Fibroblast of the aortic adventitia (primary cell): ENCODE measurements at places on chromosomes 12 and 14. TPM values are rescaled to one million over a fixed set of nuclear protein-coding genes. Genes with fewer than 3 reads are reported as not detected.

DNA sequence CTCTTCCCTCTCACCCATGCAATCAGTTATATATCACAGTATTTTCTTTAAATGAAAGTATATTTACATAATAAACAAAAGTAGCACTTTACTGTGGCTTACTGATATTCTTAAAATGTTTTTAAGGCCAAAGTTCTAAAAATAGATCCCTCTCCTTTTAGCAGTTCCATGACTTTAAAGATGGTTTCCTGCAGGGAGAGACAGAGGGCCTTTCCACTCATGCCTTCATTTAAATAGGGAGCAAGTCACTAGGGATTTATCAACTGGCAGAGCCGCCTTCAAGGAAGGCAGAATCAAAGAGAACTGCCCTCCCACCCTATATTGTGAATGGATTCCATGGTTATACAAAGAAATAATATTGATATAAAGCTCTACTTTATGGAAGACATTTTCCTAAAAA is 55.5 kb downstream of the DUSP16 start:
- DNase-seq = no peak

GRCh38 chr14:63308723-63309317 is 9.9 kb downstream of the GPHB5 start:
- DNase-seq = peak; percentile 31

- no peak for DNase-seq
Observed at GRCh38 chr14:103535081-103535890, 6.3 kb downstream of the TRMT61A start.

DNA sequence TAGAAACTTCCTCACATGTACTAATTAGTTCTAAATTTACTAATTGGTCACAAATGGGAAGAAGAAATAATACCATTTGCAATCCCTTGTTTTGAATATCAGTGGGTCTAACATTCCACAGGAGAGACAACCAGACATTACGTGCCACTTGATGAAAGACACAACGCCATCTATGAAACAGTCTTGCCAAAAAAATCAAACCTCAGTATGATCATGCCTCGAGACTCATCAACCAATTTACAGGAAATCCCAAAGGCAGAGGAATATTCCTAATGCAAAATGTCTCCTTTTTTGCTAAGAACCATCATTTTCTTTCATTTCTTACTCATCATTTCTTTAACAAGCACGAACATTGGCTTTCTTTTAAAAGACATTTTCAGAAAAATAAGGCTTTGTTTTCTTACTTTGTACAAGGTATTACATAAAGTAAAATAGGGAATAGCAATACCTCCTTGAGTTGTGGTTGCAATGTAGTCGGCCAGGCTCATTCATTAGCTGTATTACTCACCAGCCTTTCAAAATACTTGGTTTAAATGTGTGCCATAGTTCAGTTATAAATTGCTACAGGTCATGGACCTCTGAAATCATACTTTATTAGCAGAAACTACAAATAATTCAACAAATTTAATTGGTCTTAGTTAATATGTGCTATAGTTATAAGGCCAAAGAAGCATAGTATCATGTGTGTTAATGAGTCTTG is 436.2 kb upstream of the FLRT2 start:
- peak; percentile 14 for DNase-seq

- DNase-seq = peak; percentile 76
Observed at GRCh38 chr12:124681779-124682391, 114.5 kb upstream of the NCOR2 start.

GRCh38 chr12:103279444-103279843 is 216.3 kb downstream of the C12orf42 start:
- DNase-seq = no peak

DNA sequence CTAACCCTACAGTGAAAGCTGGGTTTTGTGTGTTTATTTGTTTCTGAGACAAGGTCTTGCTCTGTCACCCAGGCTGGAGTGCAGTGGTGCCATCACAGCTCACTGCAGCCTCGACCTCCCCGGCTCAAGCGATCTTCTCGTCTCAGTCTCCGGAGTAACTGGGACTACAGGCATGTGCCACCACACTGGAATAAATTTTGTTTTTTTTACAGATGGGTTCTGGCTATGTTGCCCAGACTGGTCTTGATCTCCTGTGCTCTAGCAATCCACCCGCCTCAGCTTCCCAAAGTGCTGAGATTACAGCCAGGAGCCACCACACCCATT is 26.4 kb downstream of the TBX3 start:
- DNase-seq = no peak

DNA sequence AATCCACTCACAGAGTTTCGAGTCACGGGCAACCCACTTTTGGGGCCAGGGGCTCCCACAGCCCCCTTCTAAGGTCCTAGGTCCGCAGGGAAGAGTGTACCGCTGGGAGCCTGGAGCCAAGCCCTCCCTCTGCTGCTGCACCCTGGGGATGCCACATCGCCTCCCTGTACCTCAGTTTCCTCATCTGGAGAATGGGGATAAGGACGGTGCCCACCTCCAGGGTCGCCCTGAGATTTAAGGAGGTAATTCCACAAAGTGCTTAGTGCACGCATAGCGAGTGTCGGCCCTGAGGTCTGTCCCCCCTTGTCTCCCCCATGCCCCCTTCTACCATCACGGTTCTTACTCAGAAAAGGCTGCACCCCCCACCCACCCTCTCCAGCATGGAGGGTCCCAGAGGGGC is 35.5 kb downstream of the NCOR2 start:
- DNase-seq = no peak

DNA sequence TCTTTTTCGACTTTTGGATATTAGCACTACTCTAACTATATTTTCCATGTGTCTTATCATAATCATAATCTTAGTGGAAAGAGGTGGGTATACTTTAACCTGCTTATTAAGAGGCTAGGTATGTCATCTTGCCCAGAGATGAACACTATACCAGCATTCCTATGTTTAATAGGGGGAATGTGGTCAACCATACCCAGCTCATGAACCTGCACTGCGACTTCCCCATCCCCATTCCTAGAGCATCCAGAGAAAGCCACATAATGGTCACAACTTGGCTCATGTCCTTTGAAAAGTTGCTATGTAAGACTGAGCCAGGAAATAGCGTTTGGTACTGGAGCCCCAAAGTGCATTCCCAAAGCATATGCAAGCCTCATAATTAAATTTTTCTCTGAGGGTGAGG is 55.2 kb downstream of the TMCC3 start:
- DNase-seq = no peak

GRCh38 chr14:94460631-94461416 is 8.2 kb upstream of the SERPINA11 start:
- no peak for DNase-seq

DNA sequence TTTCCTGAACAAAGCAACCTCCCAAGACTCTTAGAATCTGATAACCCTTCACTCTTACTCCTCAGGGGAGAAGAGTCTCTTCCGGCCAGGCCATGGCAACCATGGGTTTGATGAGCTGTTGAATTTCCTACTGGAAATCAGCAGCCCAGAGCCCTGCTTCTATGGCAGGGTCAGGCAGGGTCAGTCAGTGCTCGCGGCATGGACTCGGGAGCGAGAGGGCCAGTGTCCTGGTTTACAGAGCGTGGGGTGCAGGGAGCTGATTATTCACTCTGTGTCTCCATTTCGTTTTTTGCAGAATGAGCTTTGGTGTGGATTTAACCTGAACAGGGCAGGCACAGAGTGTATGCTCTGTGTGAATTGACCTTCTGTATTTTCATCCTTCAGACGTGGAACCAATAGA is 340.6 kb upstream of the SFSWAP start:
- no peak for DNase-seq

DNA sequence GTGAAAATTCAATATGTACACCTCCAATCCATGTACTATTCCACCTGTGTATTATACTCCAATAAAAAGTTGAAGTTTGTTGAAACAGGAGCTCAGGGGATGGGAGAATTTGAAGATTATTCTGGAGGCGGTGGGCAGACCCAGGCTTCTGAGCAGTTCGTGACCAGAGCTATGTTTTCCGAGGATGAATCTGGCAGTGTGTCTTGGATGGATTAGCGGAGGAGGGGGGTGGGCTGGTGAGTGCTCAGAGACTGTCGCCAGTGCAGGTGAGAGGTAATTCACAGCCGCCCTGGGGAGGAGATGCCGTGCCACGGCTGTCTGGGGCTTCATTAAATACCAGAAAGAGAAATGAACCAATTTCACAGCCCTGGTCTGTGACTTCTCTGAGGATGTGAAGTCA is 283.0 kb upstream of the RTL1 start:
- DNase-seq = no peak

DNA sequence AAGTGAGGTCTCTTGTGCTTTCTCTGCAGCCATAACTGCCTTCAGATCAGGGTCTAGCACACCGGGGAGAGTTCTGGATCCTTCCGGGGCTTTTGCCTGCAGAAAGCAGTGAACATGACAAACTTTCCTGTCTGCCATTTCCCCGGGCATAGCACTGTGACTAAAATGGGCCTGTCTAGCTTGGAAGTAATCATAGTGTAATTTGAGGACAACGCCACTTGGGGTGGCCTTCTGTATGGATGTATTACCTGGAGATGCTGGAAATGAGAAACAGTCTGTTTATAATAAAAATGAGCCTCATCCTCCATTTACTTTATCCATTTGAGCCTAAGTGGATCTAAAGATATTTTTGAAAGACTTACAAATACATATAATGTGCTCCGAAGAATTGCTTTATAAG is 453.7 kb downstream of the VRK1 start:
- no peak for DNase-seq

GRCh38 chr12:82600379-82600778 is 86.3 kb upstream of the TMTC2 start:
- DNase-seq = no peak

GRCh38 chr12:56385873-56386272 is 23.2 kb upstream of the APOF start:
- no peak for DNase-seq

GRCh38 chr12:7096006-7096932 is 4.0 kb upstream of the C1R start:
- DNase-seq = no peak

GRCh38 chr12:101670007-101670671 is 27.3 kb upstream of the CHPT1 start:
- peak; percentile 52 for DNase-seq

GRCh38 chr12:92899386-92900001 is 29.6 kb downstream of the EEA1 start:
- DNase-seq = peak; percentile 100

DNA sequence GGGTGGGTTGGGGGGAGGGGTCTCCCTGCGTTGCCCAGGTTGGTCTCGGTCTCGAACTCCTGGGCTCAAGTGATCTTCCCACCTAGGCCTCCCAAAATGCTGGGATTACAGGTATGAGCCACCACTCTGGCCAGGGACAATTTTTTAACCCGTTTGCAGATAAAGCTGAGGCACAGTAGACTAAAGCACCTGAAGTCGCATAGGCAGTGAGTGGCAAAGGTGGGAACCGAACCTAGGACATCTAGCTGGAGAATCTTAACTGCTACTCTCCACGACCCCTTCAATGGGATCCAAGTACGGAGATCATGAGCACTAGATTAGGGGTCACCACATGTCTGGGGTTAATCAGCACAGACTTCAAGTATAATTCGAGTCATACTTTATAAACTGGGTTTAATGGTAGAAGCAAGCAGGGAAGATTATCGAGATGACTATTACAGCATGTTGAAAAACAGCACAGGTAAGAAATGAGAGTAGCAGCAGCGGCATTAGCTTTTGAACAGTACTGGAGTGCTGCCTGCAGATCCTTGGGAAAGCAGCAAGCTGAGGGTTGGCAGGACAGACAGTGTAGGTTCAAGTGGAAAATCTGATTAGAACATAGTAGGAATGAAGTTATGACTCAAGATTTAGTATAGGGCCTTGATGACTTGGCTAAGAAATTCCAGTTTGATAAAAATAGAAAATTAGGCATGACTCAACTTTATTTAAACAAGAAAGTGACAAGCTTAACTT is 23.9 kb downstream of the NID2 start:
- peak; percentile 94 for DNase-seq

DNA sequence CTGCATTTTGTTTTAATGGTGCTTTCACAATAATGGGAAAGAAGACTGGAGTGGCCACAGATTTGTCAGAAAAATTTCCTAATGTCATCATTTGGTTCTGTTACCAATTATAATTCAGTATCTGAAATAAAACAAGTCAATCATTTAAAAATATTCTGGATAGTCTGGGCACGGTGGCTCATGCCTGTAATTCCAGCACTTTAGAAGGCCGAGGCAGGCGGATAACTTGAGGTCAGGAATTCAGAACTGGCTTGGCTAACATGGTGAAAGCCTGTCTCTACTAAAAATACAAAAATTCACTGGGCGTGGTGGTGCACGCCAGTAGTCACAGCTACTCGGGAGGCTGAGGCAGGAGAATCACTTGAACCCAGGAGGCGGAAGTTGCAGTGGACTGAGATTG is 4.0 kb upstream of the LIMA1 start:
- no peak for DNase-seq

- DNase-seq = no peak
Observed at GRCh38 chr14:66993512-66993911, 195.7 kb upstream of the GARIN2 start.

GRCh38 chr12:4579305-4580102 is 17.5 kb downstream of the DYRK4 start:
- DNase-seq = peak; percentile 23

DNA sequence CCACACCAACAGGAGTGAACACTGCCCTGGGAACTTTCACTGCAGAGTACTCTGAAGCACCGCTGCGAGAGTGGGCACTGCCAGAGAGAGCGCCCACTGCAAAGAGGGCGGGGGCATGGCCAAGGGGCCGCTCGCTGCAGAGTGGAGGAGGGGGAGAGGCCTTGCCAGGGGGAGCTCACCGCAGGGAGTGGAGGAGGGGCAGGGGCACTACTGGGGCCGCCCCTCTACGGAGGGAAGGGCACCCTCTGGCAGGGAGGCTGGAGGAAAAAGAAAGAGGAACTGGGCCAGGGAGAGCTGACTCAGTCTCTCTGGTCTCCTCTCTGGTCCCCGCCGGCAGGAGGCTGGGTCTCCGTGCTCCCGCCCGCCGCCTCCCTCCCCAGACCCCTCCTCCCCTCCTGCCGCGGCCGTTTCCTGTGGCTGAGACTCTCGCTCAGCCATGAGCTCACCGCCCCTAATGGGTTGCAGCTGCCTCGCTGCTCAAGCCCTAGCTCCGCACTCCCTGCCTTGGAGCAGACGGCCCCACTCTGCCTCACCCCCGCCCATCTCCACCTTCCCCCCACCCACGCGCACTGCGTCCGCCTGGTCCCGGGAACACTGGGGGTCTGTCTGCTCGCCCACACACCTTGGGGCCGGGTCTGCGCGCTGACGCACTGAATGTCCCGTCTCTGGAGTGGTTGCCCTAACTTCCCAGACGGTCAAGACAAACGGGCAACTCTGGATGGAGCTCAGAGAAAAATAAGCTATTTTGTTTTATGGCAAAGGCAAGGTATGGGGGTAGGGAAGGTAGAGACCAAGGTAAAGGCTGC is 1.3 kb downstream of the ARHGEF40 start:
- DNase-seq = peak; percentile 93

- no peak for DNase-seq
Observed at GRCh38 chr12:54282949-54283593, 2.5 kb downstream of the HNRNPA1 start.

GRCh38 chr12:9870286-9870866 is 1.2 kb upstream of the CLEC2B start:
- peak; percentile 8 for DNase-seq

The CBLN3 gene
- total RNA-seq = 5.9 and 6.2 TPM in 2 replicates

The CD4 gene
- 1.6 TPM in 1 of 2 replicates, not detected in the other for total RNA-seq

The DAO gene
- total RNA-seq = not detected in 2 replicates

The CCDC175 gene
- not detected in 2 replicates for total RNA-seq

The FGF23 gene
- total RNA-seq = not detected in 2 replicates

The OTX2 gene
- total RNA-seq = not detected in 2 replicates

The PIWIL1 gene
- total RNA-seq = not detected in 2 replicates

The TAS2R7 gene
- total RNA-seq = 0.18 TPM in 1 of 2 replicates, not detected in the other

The ARG2 gene
- total RNA-seq = 0.74 and 7.0 TPM in 2 replicates

The SYNDIG1L gene
- not detected in 2 replicates for total RNA-seq

The AGAP2 gene
- total RNA-seq = 0.25 and 0.27 TPM in 2 replicates

The BAZ2A gene
- 35.0 and 53.4 TPM in 2 replicates for total RNA-seq

The MYF6 gene
- total RNA-seq = not detected in 2 replicates

The IGF1 gene
- 0.63 and 6.1 TPM in 2 replicates for total RNA-seq
